Hematopoietic multipotent progenitor cell treated with erythropoietin and hydrocortisone succinate and interleukin-3 and kit ligand, for 6 days (in vitro differentiated cells): ENCODE measurements at places on chromosomes 12 and 14.

- no peak for DNase-seq
These were observed 49.7 kb downstream of the SYNE2 start for GRCh38 chr14:63902375-63902976.

DNA sequence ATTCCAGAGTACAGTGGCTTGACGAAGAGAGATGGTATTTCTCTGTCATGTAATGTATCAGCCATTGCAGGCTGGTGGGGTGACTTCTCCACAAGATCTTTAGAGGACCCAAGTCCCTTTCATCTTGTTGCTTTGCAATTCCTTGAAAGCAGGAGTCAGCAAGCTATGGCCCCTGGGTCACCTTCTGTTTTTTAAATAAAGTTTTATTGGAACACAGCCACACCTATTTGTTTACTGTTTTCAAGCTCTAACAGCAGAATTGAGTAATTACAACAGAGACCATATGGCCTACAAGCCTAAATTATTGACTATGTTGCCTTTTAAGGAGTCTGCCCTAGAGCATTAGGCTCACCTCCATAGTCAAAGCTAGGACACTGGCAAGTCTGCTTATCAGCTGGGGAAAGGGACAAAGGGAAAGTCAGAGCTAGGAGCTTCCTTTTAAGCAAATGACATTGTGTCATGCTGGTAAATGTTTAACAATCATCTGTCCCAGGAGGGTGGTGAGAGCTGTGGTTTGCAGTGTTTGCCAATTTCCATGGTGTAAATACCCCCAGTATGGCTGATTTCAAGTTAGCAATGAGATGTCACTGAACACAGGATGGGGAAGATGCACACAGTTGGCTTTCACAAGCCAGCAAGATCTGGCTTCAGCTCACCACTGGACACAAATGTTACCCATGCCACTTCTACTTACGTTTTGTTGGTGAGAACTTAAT, 87.7 kb upstream of the PWP1 start:
- DNase-seq: peak; percentile 2

DNA sequence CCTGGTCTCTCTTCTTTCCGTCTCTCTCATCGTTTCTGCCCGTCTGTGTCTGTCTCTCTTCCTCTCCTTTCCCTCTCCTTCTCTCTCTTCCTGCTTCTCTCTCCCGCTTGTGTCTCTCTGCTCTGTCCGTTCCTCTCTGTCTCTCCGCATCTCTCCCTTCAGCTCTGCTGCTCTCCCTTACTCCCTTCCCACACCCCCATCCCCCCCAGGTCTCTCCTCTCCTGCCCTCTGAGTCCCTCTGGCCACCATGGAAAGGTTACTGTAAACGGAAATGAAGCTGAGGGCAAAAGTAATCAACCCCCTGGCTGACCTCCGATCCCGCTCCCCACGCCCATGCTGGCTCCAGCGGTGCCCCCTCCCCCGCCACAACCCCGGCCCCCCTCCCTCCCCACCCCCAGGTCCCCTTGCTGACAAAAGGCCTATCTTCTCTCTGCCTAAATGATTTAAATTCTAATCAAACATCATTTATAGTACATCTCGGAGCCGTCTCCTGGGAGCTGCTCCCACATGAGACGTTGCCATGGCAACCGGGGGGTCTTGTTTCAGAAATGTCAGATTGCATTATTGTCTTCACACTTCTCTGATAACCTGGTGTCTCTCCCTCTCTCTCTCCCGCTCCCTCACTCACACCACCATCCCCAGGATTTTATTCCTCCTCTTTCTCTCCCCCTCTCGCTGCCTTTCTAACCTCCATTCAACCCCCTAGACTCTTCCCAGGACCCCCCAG, 203.8 kb downstream of the RBM19 start:
- no peak for DNase-seq

DNA sequence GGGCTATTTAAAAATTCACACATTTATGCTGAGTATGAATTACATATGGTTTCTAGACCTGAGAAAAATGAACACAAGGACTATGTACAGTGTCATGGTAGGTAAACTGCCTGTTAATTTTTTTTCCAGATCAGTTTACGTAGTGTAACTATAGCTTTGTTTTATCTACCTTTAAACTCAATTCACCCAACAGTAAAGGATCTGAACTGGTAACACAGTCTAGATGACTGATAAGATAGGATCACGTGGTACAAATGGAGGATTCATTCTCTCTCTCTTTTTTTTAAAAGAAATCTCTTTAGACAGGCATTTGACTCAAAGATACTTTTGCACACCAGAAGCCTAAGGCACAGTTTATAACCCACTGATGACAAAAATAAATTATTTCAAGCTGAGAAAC, 130.8 kb upstream of the ATP2B1 start:
- no peak for DNase-seq

GRCh38 chr12:10073261-10073660, 25.5 kb downstream of the CLEC1A start:
- DNase-seq: no peak

- no peak for DNase-seq
These were observed 19.0 kb downstream of the KLRB1 start for GRCh38 chr12:9588749-9589148.

- no peak for DNase-seq
These were observed 1088.9 kb upstream of the TMEM132C start for GRCh38 chr12:127178052-127178451.

GRCh38 chr14:96944297-96944696, 147.1 kb downstream of the VRK1 start:
- no peak for DNase-seq

GRCh38 chr14:49106741-49107667, 479.2 kb downstream of the RPS29 start:
- no peak for DNase-seq

DNA sequence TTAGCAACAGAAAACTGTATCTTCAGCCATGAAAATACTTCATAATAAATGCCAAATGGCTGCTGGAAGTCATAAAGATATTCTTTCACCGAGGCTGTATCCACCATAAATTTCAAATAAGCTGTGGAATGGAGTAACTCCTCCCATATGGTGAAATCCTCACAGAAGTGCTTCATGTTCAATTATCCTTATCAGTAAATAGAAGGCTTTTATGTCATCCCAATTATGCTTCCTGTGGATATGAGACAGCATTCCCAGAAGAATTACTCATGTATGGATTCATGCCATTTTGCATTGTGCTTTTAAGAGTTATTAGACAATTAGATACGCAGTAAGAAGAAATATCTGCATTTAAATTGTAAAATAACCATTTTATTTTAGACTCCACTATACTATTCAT, 99.0 kb downstream of the RTN1 start:
- DNase-seq: no peak

- no peak for DNase-seq
These were observed 81.0 kb downstream of the ETV6 start for GRCh38 chr12:11730299-11731041.

DNA sequence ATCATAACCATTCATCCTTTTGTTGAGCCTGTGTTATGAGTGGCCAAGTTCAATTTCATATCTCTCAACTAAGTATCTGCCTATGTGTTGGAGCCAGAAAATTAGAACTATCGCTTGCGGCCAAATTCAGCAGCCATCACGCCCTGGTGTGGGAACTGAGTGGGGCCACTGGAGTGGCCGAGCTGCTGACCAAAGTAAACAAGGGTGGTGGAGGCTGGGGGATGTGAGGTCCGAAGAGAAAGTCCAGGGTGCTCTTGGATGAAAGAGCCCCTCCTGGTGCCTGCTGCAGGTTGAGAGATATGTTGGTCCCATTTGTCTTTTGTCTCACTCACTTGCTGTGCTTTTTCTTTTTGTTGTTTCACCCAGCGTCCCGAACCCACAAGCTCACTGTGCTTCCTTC, 14.9 kb downstream of the ADGRD1 start:
- DNase-seq: no peak

DNA sequence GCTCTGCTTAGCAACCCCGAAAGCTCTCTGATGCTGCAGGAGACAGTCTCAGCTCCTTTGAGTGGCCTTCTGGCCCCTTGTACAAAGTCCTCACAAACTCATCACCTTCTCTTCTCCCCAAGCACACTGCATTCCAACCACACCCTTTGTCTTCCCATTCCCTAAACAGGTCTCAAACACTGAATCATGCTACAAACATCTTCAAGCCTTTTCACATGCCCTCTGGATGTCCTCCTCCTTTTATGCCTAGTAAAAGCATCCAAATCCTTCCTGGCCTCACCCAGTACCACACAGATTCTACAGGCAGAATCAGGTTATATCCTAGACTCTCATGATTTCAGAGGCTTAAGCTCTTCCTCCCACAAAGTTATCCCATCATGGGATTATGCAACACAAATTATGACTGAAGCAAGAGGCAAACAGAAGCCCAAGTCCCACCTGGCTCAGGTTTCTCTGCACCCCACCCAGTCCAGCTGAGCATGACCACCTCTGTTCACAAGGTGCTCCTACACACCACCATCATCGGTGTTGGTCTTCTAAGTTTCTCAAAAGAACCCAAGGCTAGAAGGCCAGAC, 61.4 kb upstream of the PCED1B start:
- no peak for DNase-seq

DNA sequence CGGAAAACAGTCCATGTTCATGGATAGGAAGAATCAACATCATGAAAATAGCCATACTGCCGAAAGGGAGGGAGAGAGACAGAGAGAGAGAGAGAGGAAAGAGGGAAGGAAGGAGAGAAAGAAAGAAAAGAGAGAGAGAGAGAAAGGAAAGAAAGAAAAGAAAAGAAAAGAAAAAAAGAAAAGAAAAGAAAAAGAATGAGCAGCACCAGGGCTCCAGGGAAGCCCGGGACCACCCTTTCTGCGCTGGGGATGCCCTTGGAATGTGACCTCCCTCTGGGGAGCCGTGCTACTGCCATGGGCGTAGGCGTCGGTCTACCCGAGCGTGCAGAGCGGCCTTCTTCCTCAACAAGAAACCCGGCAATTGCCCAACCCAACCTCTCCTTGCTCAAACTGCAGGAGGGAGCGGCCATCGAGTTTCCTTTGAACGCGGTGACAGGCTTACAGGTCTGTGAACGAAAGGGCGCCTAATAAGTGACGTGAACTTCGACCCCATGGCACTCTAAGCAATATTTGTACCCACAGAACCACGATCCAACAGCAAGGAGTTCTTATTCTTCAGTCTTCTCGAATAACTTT, 16.9 kb downstream of the OR6S1 start:
- DNase-seq: peak; percentile 92

GRCh38 chr12:125773033-125773640, 707.9 kb downstream of the AACS start:
- DNase-seq: peak; percentile 72

- DNase-seq: peak; percentile 41
These were observed 3.0 kb downstream of the ARG2 start for GRCh38 chr14:67622675-67623074.

- DNase-seq: peak; percentile 55
These were observed 28.0 kb upstream of the TMCC3 start for GRCh38 chr12:94678379-94678778.

GRCh38 chr12:2543801-2544200, 251.0 kb upstream of the FKBP4 start:
- DNase-seq: no peak

- no peak for DNase-seq
These were observed 156.6 kb downstream of the PAX9 start for GRCh38 chr14:36818246-36818645.

DNA sequence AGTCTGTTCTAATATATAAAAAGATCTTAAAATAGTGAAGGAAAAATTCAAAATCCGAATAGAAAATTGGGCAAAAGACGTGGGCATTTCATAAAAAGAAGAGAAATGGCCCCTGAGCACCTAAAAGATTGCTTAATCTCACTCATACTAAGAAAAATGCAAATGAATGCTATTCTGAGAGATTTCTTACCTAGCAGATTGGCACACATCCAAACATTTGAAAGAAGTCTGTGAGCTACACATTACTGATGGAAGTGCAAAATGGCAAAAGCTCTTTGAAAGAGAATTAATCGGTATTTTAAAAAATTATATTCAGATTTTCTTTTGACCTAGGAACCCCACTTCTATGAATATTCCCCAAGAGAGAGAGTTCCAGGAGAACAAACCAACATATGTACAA, 280.4 kb upstream of the GARIN6 start:
- DNase-seq: no peak

DNA sequence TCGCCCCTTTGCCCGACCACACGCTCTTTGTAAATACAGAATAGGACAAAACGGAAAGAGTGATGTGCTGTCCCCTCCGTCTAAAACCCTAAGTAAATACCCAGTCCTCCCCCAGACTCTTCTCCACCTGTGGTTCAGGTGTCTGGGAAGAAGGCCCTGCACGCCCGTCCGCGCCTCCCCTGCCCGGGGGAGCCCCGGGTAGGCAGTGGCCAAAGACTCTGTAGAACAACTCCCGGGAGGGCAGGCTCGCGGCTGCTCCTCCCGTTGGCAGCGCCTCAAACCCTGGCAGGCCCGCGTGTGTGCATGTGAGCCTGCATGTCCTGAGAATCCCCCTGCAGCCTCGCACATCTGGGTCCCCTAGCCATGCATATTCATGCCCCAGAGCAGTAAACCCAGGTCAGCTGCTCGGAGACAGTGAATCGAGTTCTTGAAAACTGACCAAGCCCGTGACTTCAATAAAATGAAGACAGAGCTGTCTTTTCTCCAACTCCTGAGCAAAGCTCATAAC, 165.8 kb downstream of the MON2 start:
- DNase-seq: peak; percentile 43

GRCh38 chr14:103546652-103547454, 15.6 kb downstream of the BAG5 start:
- DNase-seq: peak; percentile 77

GRCh38 chr14:32492457-32492856, 163.4 kb downstream of the AKAP6 start:
- DNase-seq: no peak

- DNase-seq: peak; percentile 64
These were observed 58.8 kb downstream of the PIK3C2G start for GRCh38 chr12:18320036-18320617.

- no peak for DNase-seq
These were observed 52.0 kb downstream of the ARHGAP5 start for GRCh38 chr14:32129124-32129523.
